ENCODE measurements at places on chromosomes 4 and X.

DNA sequence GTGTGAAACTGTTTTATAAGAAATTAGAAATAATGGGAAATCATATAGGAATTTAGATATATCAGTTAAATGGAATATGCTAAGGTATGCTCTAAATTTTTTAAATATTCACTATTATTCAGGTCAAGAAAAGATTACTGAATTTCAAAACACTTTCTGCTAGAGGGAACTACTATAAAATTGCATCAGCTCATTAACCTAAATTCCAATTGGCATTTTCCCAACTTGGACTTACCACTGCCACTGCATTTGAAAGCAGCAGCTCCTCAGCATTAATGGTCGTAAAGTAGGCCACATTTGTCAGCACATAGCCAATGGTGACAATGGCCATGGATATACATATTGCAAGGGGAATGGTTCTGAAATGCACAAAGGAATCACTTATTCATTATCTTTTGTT, 57.3 kb downstream of the SLC7A11 start:
- no peaks in the 10 kb centered on the region for H3K27me3 ChIP-seq
- H3K27ac ChIP-seq = no peak overlapping the region
- no peaks in the 10 kb centered on the region for H3K36me3 ChIP-seq
- H3K4me1 ChIP-seq = peaks cover 12% of the 10 kb centered on the region
- no peak for DNase-seq

DNA sequence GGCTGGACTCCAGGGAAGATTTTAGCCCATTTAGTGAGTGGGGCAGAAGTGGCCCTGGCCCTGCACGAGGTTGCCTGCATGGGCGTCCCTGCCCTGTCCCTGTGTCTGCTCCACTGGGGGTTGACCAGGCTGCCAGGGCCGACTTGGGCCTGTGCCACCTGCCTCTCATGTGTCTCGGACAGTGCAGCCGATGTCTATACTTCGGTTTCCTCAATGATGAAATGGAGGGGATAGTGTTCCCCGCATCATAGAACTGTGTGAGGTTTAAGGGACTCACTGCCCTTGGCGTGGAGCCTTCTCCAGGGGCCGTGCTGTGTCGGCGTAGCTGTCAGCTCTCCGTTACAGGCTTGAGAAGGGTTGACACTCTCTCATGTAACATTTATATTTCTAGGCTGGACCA, 27.0 kb upstream of the MSANTD1 start:
- no peak overlapping the region for H3K27ac ChIP-seq
- DNase-seq = no peak
- H3K4me1 ChIP-seq = peaks cover 10% of the 10 kb centered on the region
- no peak overlapping the region for H3K4me3 ChIP-seq

GRCh38 chr4:80566203-80566872, 230.8 kb downstream of the CFAP299 start:
- H3K27ac ChIP-seq = no peak overlapping the region
- peak; percentile 31 for DNase-seq
- H3K27me3 ChIP-seq = no peaks in the 10 kb centered on the region
- H3K4me1 ChIP-seq = no peaks in the 10 kb centered on the region
- no peaks in the 10 kb centered on the region for H3K36me3 ChIP-seq
- H3K4me3 ChIP-seq = peak overlapping the region; percentile 11

DNA sequence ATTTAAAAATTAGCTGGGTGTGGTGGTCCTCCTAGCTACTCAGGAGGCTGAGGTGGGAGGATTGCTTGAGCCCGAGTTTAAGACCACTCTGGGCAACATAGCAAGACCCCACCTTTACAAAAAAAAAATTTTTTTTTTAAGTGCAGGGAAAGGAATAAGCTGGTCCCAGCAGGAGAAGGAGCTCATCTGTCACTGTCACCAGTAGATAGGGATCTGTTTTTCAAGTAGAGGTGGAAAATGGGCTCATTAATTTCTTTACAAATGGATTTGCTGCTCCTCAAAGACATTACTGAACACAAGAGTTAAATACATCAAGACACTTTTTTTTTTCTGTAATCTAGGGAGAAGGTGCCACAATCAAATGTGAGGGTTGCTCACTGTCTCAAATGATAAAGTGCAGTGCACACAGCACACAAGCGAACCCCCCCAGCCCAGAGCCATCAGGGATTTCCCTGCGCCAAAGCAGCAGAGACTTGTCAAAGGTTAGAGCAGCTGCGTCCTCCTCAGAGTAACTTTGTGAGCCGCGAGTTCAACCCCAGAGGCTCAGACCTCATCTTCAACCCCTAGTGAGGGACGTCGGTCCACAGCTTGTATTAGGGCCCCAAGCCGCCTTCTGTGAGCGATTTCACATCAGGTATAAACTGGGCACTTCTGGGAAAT, 14.3 kb upstream of the MTNR1A start:
- no peak for DNase-seq
- peak overlapping the region; percentile 24 for H3K27ac ChIP-seq
- peaks cover 20% of the 10 kb centered on the region for H3K27me3 ChIP-seq
- no peaks in the 10 kb centered on the region for H3K36me3 ChIP-seq

DNA sequence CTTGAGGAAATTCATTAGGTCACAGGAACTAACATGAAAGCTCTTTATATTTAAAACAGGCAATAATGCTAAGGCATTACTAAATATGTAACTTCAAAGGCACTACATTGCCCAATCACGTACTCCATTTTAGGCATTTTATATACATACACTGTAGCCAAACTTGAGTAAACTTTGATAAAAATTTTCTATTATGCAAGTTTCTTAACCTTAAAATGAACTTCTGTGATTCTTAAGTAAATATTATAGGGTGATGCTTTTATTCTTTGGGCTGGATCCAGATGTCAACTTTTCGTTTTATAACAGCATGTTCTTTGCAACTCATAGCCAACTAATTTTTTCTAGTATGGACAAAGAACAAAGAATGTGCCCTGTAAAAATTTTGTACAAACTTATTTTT, 28.3 kb upstream of the MAP9 start:
- no peak overlapping the region for H3K27ac ChIP-seq
- H3K4me3 ChIP-seq = no peak overlapping the region
- peak; percentile 68 for DNase-seq
- peaks cover 8% of the 10 kb centered on the region for H3K4me1 ChIP-seq
- H3K27me3 ChIP-seq = no peaks in the 10 kb centered on the region

- no peaks in the 10 kb centered on the region for H3K27me3 ChIP-seq
- no peak for DNase-seq
- H3K4me3 ChIP-seq = no peak overlapping the region
- no peaks in the 10 kb centered on the region for H3K4me1 ChIP-seq
These were observed 619.2 kb upstream of the GNPDA2 start for GRCh38 chr4:45345558-45345957.

Measured in stomach (tissue), 19 donors.